ENCODE measurements at places on chromosomes 16 and 17. TPM values are rescaled to one million over a fixed set of nuclear protein-coding genes. Genes with fewer than 3 reads are reported as not detected.

DNA sequence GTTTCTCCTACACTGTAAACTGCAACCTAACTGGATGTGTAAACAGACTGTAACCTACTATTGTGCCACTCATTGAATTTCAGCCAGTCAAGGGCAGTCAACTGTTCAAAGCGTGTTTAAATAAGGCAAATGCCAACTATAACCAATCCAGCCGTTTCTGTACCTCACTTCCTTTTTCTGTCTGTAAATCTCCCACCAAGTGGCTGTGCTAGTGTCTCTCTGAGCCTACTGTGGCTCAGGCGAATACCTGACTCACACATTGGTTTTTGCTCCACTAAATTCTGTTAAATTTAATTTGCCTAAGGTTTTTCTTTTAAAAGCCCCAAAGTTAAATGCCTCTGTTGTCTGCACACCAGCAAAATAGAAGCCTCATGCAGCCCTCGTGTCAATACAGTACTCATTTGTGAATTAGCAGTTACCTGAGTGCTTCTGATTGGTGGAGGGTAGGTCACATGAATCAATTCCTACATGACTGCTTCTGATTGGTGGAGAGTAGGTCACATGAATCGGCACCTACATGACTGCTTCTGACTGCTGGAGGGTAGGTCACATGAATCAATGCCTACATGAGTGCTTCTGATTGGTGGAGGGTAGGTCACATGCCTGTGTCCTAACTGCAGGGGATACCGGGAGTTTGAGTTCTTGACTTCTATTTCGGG, 31.1 kb upstream of the CCR7 start:
- DNase-seq, result no peak

DNA sequence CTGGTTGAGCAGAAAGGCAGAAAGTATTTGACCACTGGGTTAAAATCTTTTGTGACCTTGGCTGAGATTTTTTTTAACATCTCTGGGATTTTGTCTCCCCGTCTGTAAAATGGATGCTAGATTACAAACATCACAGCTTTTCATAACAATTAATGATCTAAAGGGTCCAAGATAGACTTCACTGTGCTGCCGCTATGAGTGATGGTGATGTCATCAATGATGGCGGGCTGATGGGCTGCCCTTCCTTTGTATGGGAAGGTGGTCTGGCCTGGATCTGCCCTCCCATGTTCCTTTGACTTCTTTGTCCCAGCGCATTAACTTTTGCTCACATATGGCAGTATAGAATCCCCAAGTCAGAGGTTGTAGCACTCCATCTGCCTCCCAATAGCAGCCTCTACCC, 116.7 kb downstream of the IRX5 start:
- no peak for DNase-seq

Gene SBK1
- 2.5 TPM for total RNA-seq

GRCh38 chr17:29789196-29790170, 140.5 kb downstream of the SSH2 start:
- no peak for DNase-seq

- DNase-seq, result peak; percentile 39
Measured at GRCh38 chr16:56909527-56909979, 22.4 kb upstream of the HERPUD1 start.

DNA sequence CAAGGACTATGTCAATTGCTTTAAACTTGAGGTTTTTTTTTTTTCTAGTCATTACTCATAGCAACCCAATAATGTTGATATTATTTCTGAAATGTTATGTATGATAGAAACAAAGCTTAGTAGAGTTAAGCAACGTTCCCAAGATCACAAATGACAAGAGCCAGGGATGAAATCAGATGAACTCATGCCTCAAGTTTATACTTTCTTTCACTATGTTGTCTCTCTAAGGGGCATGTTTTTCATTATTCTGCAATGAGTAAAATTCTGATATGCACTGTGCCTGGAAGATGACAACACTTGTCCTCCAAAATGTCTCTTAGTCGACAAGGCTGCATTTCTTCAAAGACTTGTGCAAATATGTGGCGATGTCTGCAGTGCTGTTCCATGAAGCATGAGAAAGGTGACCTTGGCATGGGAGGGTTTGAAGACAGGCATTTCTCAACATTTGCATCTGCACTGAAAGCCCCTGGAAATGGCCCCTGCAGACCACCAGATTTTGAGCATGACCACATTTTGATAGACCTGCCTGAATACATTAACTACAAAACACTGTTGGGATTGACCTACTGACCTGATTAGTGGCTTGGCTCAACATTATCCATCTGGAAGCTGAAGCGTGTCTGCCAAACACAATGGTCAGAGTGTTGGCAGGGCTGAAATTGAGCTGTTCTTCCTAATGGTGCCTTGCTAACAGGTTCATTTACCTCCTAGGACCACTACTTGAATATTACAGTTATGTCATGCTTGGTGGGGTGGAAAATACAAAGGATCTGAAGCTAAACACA, 1027.5 kb downstream of the CDH11 start:
- DNase-seq, result no peak

DNA sequence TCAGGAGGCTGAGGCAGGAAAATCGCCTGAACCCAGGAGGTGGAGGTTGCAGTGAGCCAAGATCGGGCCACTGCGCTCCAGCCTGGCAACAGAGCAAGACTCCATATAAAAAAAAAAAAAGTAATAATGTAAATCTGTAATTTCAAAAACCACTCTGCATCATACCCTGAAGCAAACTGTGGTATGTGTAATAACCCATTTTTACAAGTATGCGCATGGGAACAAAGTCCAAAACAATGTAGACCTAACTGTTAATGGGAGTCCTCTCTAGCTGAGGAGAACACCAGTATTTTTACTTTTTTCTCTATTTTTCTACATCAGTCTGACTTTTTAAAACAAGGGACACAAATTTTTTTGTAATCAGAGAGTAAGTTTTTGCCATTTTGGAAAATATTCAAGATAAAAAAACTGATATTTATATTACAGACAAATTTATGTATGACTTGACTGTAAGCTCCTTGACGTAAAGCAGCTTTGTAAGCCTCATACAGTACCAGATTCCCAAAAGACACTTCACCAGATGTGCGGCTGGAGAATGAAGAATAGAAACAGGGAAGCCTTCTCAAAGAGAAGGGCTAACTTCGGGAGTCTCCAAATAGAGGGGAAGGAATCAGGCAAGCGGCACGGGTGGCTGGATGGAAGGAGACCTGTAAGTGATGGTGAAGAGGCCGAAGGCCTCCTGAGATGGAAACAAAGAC, 25.7 kb downstream of the CMTM4 start:
- no peak for DNase-seq

- DNase-seq, result no peak
Measured at GRCh38 chr17:76371656-76372628, 12.5 kb upstream of the SPHK1 start.

Gene LGALS9B
- total RNA-seq, result not detected

Gene SPNS2
- 60.5 TPM for total RNA-seq

DNA sequence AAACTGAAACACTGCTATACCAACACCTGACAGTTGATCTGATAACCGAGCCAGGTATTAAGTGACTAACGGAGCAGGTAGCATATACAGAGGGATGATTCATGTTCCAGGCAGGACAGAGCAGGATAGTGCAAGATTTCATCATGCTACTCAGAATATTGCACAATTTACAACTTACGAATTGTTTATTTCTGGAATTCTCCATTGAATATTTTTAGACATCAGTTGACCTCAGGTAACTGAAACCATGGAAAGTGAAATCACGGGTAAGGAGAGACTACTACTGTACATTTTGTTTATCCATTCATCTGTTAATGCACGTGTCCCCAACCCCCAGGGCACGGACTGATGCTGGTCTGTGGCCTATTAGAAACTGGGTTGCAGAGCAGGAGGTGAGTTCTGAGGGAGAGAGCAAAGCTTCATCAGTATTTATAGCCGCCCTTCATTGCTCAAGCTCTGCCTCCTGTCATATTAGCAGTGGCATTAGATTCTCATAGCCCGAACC, 14.5 kb upstream of the PPM1E start:
- no peak for DNase-seq

DNA sequence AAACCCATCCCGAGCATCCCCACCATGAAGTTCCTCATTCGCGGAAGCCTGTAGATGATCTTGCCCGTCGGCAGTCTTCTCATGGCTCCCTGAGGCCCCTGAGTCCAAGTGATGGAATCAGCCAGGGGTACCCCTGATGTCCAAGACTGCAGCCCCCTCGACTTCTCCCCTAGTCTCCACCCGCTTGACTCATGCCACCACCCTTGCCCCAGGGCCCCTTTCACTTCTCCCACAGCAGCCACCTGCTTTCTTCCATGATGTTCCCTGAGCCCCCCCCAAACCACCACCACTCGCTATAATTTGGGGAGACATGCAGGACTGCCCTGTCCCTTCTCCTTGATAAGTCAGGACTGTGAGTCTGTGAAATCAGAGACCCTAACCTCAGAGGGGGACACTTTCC, 11.4 kb downstream of the BEAN1 start:
- DNase-seq, result no peak

Gene DNAH3
- total RNA-seq, result 0.57 TPM

- DNase-seq, result no peak
Measured at GRCh38 chr17:78380370-78380769, 1.9 kb downstream of the PGS1 start.

Gene ASGR2
- total RNA-seq, result 1.2 TPM

DNA sequence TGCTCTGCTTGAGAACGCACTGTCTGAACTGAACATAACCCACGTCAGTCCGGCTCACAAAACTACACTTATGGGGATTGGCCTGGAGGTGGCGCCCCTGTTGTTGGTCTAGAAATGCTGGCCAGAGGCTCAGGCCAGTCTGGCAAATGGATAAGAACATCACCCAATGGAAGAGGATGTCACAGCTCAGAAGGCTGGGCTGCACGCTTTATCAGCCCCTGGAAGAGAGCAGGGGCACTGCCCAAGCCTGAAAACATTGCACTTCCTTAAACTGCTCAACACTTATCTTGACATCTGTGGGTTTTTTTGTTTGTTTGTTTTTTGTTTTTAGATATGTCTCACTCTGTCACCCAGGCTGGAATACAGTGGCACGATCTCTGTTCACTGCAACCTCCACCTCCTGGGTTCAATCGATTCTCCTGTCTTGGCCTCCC, 24.8 kb upstream of the BPTF start:
- DNase-seq, result peak; percentile 70

GRCh38 chr17:81018044-81018802, 16.7 kb upstream of the BAIAP2 start:
- peak; percentile 81 for DNase-seq

DNA sequence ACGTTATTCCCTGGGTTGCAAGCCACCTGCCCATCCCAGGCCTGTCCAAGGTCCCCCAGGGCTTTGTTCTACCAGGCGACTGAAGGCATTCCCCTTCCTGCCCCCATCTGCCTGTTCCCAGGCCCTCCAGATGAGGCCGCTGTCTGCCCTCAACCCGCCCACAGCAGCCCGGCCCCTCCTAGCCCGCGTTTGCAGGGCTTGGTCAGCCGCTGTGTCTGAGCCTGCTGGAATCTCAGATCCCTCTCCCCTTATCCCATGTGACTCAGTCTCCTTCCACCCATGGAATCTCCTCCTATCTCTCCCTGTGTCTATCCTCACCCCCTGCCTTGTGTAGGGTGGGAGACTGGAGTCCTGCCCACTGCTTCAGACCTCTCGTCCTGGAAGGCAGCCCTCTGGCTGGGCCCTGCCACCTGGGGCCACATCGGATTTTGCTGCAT, 186.0 kb upstream of the TNRC6C start:
- DNase-seq, result no peak

Gene CCL5
- total RNA-seq, result 10.3 TPM

DNA sequence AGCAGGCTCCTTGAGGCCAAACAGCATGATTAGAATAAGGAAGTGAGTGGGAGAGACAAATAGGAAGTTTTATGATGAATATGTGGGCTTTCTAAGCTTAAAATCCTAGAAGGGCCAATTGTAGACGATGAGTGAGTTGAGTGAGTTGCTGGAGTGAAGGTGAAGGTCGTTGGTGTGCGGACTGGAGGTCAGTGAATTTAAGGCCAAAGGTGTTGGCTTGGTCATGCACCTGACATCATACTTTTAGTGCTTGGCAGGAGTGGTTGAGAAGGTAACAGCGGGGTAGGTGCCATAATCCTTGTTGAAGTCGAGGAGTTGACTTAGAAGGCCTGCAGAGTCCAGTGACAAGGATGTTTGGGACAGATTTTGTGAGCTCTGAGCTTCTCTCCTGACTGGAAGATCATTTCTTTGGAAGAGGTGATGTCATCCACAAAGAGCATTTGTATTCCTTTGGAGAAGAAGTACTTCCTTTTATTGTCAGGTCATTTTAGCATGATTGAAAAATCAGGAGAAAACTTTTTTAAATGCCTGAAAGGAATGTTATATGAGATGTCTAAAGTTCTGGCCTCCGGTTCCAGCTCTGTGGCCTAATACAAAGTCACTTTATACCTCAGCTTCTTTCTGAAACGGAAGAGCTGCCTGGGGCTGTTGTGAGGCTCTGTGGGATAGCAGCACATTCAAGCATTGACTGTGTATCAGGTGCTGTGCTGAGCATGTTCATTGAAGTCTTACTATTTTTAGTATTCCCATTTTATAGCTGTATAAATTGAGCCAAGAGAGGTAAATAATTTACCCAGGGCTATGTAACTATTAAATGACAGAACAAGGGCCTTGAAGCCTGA, 53.6 kb upstream of the TBX2 start:
- DNase-seq, result peak; percentile 68

GRCh38 chr17:82435103-82435502, 15.4 kb downstream of the CYBC1 start:
- DNase-seq, result no peak

DNA sequence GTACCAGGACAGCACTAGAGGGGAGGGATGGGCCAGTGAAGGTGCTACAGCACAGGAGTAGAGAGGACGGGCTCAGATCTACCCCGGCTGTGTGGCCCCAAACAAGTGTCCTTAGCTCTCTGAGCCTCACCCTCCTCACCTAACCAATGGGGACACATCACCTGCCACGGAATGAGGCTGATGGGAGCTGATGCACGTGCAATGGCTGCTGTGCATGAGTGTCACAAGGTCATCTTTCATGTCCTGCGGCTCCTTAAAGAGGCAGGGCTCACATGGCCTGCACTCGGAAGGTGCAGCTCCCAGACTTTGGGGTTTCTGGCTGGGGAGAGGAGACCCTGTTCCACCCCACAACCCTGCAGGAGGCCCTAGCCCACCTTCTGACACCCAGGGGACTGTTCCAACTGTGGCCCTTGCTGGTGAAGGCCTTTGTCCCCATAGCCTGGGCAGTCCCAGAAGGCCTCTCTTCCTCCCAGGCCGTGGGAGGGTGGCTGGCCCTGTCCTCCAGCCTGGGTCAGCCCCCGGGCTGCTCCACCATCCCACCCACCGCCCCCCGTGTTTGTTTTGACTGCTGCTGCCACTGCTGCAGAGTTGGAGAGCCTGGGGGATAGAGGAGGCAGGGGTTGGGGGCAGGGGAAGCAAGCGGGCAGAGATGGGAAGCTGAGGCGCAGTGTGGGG, 10.5 kb downstream of the HAP1 start:
- DNase-seq, result no peak

Data from kidney (tissue), 22 donors.